Mesenchymal stem cell (in vitro differentiated cells and primary cell): ENCODE measurements at places on chromosomes 3 and 15.

- peaks cover 45% of the 10 kb centered on the region for H3K27me3 ChIP-seq
- H3K4me3 ChIP-seq: no peak overlapping the region
- no peak for DNase-seq
- H3K36me3 ChIP-seq: no peaks in the 10 kb centered on the region
- peaks cover 40% of the 10 kb centered on the region for H3K4me1 ChIP-seq
- H3K27ac ChIP-seq: no peak overlapping the region
Measured at GRCh38 chr15:65418596-65418995, 4.2 kb downstream of the IGDCC4 start.

- no peak overlapping the region for H3K4me3 ChIP-seq
- H3K36me3 ChIP-seq: no peaks in the 10 kb centered on the region
- H3K27ac ChIP-seq: no peak overlapping the region
- H3K27me3 ChIP-seq: peaks cover 2% of the 10 kb centered on the region
- peaks cover 12% of the 10 kb centered on the region for H3K4me1 ChIP-seq
Measured at GRCh38 chr3:59605318-59605717, 555.5 kb upstream of the CFAP20DC start.

DNA sequence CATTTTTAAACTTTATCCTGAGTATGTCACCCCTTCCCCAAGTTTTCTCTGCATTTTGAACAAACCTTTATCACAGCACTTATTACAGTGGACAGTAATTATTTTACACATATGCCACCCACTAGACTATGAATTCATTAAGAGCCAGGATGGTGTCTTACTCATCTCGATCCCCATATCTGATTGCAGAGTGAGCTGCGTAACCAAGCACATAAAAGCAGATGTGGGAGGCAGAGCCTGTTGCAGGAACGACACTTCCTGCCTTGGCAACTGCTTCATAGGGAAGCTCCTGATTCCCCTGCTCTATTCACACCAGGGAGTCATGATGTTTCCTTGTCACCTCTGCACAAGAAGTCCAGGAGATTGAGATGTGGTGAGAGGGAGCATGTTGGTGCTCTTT, 91.1 kb downstream of the MINAR1 start:
- no peak for DNase-seq
- no peaks in the 10 kb centered on the region for H3K36me3 ChIP-seq
- H3K27me3 ChIP-seq: peaks cover 3% of the 10 kb centered on the region
- H3K27ac ChIP-seq: no peak overlapping the region

DNA sequence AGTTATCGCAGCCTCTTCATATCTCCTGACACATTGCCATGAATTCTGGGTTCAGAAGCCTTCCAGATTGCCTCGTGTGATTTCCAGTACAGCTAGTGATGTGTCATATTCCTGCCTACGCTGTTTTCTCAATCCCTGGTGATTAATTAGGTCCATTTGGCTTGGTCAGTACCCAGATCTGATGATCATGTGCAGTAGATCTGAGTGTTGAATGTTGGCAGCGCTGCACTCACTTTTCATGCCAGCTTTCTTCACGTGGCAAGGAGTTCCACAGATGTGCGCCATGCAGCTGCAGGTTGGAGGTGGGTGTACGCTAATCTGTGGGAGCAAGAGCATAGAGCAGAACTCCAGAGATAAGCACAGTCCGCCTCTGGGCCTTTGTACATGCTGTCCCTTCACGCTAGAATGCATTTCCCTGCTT, 86.9 kb upstream of the COL6A5 start:
- H3K36me3 ChIP-seq: no peaks in the 10 kb centered on the region
- peak; percentile 3 for DNase-seq
- H3K4me1 ChIP-seq: no peaks in the 10 kb centered on the region
- no peak overlapping the region for H3K27ac ChIP-seq
- no peaks in the 10 kb centered on the region for H3K27me3 ChIP-seq
- no peak overlapping the region for H3K4me3 ChIP-seq

GRCh38 chr3:118781839-118782238, 252.8 kb downstream of the IGSF11 start:
- DNase-seq: no peak
- H3K4me3 ChIP-seq: no peak overlapping the region
- no peaks in the 10 kb centered on the region for H3K36me3 ChIP-seq
- no peaks in the 10 kb centered on the region for H3K27me3 ChIP-seq
- H3K27ac ChIP-seq: no peak overlapping the region
- peaks cover 1% of the 10 kb centered on the region for H3K4me1 ChIP-seq

- no peak overlapping the region for H3K27ac ChIP-seq
- peak; percentile 38 for DNase-seq
- H3K27me3 ChIP-seq: no peaks in the 10 kb centered on the region
Measured at GRCh38 chr3:112685420-112685819, 44.5 kb upstream of the CCDC80 start.

GRCh38 chr3:148162132-148162531, 535.6 kb upstream of the AGTR1 start:
- H3K27me3 ChIP-seq: no peaks in the 10 kb centered on the region
- H3K4me1 ChIP-seq: no peaks in the 10 kb centered on the region
- no peak for DNase-seq
- no peaks in the 10 kb centered on the region for H3K36me3 ChIP-seq

GRCh38 chr3:69803681-69804270, 64.5 kb downstream of the MITF start:
- DNase-seq: peak; percentile 40
- H3K4me1 ChIP-seq: no peaks in the 10 kb centered on the region
- no peak overlapping the region for H3K4me3 ChIP-seq
- no peaks in the 10 kb centered on the region for H3K27me3 ChIP-seq
- H3K36me3 ChIP-seq: no peaks in the 10 kb centered on the region

- no peak for DNase-seq
- peaks cover 95% of the 10 kb centered on the region for H3K27me3 ChIP-seq
- H3K4me3 ChIP-seq: no peak overlapping the region
- H3K27ac ChIP-seq: no peak overlapping the region
Measured at GRCh38 chr3:122985539-122985938, 42.0 kb downstream of the SEMA5B start.

DNA sequence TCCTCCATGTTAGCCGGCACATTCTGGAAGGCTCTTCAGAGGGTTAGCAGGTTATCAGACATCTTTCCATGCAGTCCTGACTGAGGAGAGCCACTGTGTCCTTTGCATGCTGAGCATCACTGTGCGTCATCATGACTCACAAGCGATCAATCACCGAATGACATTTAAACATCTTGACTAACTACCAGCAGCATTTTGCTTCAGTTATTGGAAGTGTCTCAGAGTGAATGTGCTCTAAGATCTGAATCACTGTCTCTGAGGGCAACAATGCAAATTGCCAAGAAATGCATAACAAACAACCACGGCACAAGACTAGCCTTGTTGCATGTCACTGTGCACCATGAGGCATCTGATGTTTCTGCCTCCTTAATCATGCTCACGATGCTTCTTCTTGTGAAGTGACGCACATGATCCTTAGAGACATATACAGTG, 18.3 kb upstream of the ATP8B4 start:
- H3K4me3 ChIP-seq: peak overlapping the region; percentile 48
- peaks cover 4% of the 10 kb centered on the region for H3K4me1 ChIP-seq
- no peaks in the 10 kb centered on the region for H3K36me3 ChIP-seq

GRCh38 chr3:73608456-73609314, 16.1 kb downstream of the PDZRN3 start:
- H3K4me3 ChIP-seq: no peak overlapping the region
- no peaks in the 10 kb centered on the region for H3K27me3 ChIP-seq
- H3K36me3 ChIP-seq: no peaks in the 10 kb centered on the region
- no peak overlapping the region for H3K27ac ChIP-seq

- peaks cover 9% of the 10 kb centered on the region for H3K4me1 ChIP-seq
- no peak overlapping the region for H3K4me3 ChIP-seq
- DNase-seq: peak; percentile 38
- H3K36me3 ChIP-seq: peaks cover 5% of the 10 kb centered on the region
Measured at GRCh38 chr3:69009559-69010410, 3.7 kb downstream of the EOGT start.

- H3K4me1 ChIP-seq: peaks cover 11% of the 10 kb centered on the region
- DNase-seq: no peak
- H3K27ac ChIP-seq: peak overlapping the region; percentile 68
Measured at GRCh38 chr3:151839313-151839631, 25.4 kb downstream of the AADAC start.

- H3K27me3 ChIP-seq: peaks cover 24% of the 10 kb centered on the region
- H3K4me1 ChIP-seq: peaks cover 6% of the 10 kb centered on the region
- H3K27ac ChIP-seq: no peak overlapping the region
- no peaks in the 10 kb centered on the region for H3K36me3 ChIP-seq
Measured at GRCh38 chr3:57158813-57159738, 6.1 kb downstream of the IL17RD start.

DNA sequence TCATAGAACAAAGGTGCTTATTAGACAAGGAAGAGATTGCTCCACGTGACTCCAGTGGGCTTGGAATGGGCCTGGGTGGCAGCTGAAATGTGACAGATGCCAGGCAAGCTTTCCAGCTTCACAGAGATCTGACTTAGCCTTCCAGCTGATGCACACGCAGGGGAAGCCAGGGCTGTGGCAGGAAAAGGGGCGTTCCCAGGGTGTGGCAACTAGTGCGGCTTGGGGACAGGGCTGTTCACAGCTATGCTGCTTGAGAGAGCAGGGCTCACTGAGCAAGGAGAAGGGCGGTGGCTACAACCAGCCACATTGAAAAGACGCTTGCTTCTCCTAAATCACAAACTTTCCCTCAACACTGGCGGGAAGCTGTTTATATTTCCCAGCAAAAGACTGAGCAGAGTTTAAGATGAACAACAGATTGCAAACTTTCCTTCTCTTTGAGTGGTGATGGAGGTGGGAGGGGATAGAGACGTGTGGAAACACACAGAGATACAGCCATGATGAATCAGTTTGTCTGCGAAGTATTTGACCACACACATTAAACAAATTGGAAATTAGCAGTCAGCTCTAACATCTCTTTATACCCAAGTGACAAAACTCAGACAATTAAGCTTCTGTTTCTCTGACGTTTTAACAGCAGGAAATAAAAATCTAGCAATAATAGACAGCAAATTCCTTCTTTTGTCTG, 127.5 kb downstream of the BDH1 start:
- H3K4me3 ChIP-seq: no peak overlapping the region
- H3K36me3 ChIP-seq: no peaks in the 10 kb centered on the region
- peaks cover 14% of the 10 kb centered on the region for H3K4me1 ChIP-seq
- DNase-seq: peak; percentile 89
- no peak overlapping the region for H3K27ac ChIP-seq
- H3K27me3 ChIP-seq: peaks cover 34% of the 10 kb centered on the region

DNA sequence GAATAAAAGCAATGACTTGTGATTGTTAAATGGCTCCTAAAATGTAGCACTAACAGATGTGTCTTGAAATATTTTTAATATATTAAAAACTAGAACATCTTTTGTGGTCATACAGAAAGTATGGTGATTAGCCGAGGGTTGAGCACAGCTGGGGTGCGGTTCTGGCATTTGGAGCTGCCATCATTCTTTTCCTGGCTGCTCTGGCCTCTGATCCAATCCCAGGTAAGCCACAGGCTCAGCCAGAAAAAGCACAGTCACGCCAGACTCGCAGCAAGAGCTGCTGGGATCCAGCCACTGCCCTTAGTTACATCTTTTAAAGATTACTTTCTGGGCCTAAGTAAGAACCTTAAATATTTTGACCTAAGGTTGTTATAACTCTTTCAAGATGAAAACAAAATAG, 196.8 kb downstream of the PLCL2 start:
- H3K27ac ChIP-seq: no peak overlapping the region
- no peaks in the 10 kb centered on the region for H3K27me3 ChIP-seq
- H3K4me3 ChIP-seq: no peak overlapping the region
- DNase-seq: no peak
- peaks cover 49% of the 10 kb centered on the region for H3K36me3 ChIP-seq
- H3K4me1 ChIP-seq: no peaks in the 10 kb centered on the region

GRCh38 chr3:39209329-39209970, 17.1 kb upstream of the XIRP1 start:
- peaks cover 41% of the 10 kb centered on the region for H3K27me3 ChIP-seq
- no peak for DNase-seq
- H3K4me3 ChIP-seq: no peak overlapping the region
- no peaks in the 10 kb centered on the region for H3K36me3 ChIP-seq

DNA sequence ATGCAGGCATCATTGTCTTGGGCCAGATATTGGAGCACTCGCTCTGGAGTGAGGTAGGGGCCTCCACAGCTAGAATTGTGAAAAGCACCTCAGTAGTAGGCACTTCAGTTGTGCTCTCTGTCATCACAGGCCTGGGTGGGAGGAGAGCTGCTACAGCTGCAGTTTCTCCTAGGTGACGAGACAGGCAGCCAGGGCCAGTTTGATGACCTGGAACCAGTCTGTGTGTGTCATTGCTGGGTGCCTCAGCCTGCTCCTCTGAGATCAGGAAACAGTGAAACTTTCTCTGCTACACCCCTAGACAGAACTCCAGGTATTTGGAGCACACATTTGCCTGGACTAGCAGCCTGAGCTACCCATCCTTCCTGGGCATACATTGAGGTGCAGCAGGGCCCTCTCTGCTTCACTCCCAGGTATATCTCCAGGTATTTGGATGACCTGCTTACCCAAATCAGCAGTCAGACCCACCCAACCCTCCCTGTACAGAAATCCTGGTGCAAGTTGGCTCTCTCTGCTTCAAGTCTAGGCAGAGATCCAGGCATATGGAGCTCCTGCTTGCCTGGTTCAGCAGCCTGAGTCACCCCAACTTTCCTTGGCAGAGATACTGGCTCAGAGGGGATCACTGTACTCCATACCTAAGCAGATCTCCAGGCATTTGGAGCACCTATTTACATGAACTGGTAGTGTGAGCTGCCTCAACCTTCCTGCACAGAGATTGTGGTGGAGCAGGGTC, 54.3 kb upstream of the SGO1 start:
- H3K4me3 ChIP-seq: no peak overlapping the region
- no peak overlapping the region for H3K27ac ChIP-seq
- H3K27me3 ChIP-seq: no peaks in the 10 kb centered on the region
- no peaks in the 10 kb centered on the region for H3K4me1 ChIP-seq

- peak; percentile 95 for DNase-seq
- H3K4me3 ChIP-seq: peak overlapping the region; percentile 14
- no peaks in the 10 kb centered on the region for H3K27me3 ChIP-seq
- H3K4me1 ChIP-seq: peaks cover 82% of the 10 kb centered on the region
- peaks cover 93% of the 10 kb centered on the region for H3K36me3 ChIP-seq
- peak overlapping the region; percentile 98 for H3K27ac ChIP-seq
Measured at GRCh38 chr3:134364061-134364935, 9.9 kb downstream of the AMOTL2 start.

GRCh38 chr15:25694239-25694584, 168.9 kb downstream of the ATP10A start:
- H3K4me3 ChIP-seq: no peak overlapping the region
- H3K27ac ChIP-seq: no peak overlapping the region
- peaks cover 39% of the 10 kb centered on the region for H3K36me3 ChIP-seq
- H3K27me3 ChIP-seq: no peaks in the 10 kb centered on the region
- peaks cover 17% of the 10 kb centered on the region for H3K4me1 ChIP-seq

GRCh38 chr15:25181293-25182097, 226.7 kb downstream of the SNRPN start:
- DNase-seq: no peak
- no peaks in the 10 kb centered on the region for H3K36me3 ChIP-seq
- H3K27me3 ChIP-seq: no peaks in the 10 kb centered on the region
- H3K27ac ChIP-seq: no peak overlapping the region
- H3K4me3 ChIP-seq: no peak overlapping the region

GRCh38 chr3:58261954-58262666, 24.5 kb downstream of the ABHD6 start:
- no peaks in the 10 kb centered on the region for H3K36me3 ChIP-seq
- no peaks in the 10 kb centered on the region for H3K27me3 ChIP-seq
- H3K27ac ChIP-seq: no peak overlapping the region
- no peak for DNase-seq
- H3K4me3 ChIP-seq: no peak overlapping the region
